ENCODE measurements at places on chromosomes 2 and 18.

DNA sequence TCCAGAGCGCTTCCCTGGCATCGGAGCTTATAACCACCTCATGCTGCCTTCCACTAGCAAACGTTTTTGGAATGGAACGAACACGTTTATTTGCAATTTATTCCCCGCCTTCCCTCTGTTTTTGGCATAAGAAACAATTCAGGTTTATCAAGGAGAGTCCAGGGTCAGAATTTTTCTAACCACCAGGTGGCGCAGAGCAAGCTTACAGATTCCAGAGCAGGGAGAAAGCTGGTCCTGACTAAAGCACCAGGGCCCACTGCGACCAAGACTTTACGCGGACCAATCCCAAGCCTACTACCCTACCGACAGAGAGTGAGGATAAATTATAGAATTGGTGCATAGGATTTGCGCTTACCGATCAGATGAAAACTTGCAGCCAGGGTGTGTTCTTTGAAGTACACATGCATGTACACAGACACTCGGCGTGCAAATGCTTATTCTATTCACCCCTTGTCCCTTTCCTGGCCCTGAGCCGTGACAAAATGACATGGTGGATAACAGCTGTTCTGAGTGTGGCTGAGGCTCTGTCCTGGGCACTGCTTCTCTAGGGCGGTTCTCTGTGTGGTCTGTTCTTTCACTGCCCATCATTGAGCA lies 34.7 kb downstream of the NAPG start:
- DNase-seq, result peak; percentile 88

GRCh38 chr18:45106331-45106774 lies 425.7 kb downstream of the SETBP1 start:
- DNase-seq, result peak; percentile 6

- DNase-seq, result no peak
Measured at GRCh38 chr2:174744111-174744510, 20.2 kb downstream of the CHRNA1 start.

GRCh38 chr2:224085246-224085645 lies 46.2 kb upstream of the SERPINE2 start:
- DNase-seq, result peak; percentile 69

- DNase-seq, result no peak
Measured at GRCh38 chr18:48000701-48001100, 70.2 kb upstream of the SMAD2 start.

DNA sequence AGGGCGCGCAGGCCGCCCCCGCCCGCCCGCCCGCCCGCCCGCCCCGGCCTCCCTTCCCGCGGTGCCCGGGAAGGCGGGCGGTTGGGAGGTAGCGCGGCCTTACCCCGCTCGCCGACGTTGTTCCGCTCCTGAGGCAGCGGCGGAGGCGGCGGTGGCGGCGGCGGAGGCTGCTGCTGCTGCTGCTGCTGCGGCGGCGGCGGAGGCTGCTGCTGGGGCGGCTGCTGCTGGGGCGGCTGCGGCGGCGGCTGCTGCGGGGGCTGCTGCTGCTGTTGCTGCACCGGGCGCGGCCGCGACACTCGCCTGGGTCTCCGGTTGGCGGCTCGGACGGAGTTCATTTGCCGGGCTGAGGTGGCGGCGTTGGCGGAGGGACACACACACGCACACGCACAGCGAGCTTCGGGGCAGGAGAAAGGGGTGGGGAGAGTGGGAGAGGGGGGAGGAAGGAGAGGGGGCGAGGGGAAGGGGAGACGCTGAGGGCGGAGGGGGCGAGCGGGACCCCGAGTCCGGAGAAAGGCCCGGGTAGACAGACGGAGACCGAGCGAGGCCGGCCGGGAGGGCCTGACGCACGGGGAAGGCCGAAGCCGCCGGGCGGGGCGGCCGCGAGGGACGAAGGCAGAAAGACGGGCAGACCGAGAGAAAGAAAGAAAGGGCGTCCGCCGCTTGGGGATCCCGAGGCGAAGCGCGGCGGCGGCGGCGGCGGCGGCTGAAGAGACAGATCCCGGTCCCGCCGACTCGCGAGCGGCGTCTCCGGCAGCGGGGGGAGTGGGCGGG lies 727 bp downstream of the FBXO11 start:
- peak; percentile 59 for DNase-seq

- no peak for DNase-seq
Measured at GRCh38 chr2:238238766-238239542, 884 bp downstream of the HES6 start.

- no peak for DNase-seq
Measured at GRCh38 chr2:39403311-39403710, 33.8 kb downstream of the MAP4K3 start.

DNA sequence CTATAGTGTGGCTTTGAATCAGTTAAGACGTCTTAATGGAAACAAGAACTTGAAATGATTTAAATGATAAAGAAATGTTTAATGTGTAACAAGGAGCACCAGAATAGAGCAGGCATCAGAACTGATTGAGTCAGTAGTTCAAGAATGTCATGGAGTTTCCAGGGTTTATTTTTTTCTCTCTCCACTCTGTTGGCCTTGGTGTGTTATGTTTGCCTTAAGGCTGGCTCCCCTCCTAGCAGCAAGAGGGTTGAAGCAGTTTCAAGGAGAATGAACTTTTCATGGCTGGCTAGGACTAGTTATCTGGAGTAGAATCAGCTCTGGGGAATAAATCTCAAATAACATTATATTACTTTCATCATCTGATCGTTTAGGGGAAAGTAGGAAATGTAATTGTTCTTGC lies 13.4 kb upstream of the GLS start:
- DNase-seq, result peak; percentile 68

- peak; percentile 7 for DNase-seq
Measured at GRCh38 chr2:220555961-220556630, 928.7 kb downstream of the SLC4A3 start.

- peak; percentile 33 for DNase-seq
Measured at GRCh38 chr2:241637795-241638660, 535 bp downstream of the ATG4B start.

DNA sequence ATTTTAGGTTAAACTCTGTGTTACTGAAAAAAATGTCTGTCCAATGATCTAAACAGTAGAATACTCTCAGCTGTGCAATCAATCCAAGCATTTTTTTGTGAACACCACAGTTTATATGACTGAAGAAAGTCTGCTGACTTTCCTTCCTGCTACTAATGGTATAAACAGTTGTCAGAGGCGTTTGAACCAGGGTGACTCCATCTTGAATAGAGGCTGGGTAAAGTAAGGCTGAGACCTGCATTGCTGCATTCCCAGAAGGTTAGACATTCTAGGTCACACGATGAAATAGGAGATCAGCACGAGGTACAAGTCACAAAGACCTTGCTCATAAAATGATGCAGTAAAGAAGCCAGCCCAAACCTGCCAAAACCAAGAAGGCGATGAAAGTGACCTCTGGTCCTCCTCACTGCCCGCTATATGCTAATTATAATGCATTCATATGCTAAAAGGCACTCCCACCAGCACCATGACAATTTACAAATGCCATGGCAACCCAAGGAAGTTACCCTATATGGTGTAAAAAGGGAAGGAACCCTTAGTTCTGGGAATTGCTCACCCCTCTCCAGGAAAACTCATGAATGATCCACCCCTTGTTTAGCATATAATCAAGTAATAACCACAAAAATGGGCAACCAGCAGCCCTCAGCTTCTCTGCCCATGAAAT lies 31.3 kb downstream of the POU3F3 start:
- DNase-seq, result no peak

DNA sequence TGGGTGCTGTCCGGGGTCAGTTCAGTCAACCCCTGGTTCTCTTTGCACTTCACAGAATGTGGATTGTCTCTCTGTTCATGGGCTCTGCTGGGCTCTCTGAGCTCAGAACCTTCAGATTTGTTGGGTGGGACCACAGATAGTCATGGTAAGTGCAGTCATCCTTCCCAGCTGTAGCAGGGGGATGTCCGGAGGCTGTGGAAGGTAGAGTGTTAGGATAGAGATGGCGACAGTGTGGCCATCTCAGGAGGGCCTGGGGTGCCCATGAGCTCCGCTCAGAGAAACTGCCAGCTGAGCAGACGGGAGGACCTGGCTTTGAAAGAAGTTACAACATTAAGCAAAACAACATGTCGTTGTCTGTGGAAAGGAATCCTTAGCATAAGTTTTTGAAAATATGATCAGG lies 149.8 kb downstream of the FAM210A start:
- DNase-seq, result no peak
